ENCODE measurements at places on chromosomes 6 and 20.

DNA sequence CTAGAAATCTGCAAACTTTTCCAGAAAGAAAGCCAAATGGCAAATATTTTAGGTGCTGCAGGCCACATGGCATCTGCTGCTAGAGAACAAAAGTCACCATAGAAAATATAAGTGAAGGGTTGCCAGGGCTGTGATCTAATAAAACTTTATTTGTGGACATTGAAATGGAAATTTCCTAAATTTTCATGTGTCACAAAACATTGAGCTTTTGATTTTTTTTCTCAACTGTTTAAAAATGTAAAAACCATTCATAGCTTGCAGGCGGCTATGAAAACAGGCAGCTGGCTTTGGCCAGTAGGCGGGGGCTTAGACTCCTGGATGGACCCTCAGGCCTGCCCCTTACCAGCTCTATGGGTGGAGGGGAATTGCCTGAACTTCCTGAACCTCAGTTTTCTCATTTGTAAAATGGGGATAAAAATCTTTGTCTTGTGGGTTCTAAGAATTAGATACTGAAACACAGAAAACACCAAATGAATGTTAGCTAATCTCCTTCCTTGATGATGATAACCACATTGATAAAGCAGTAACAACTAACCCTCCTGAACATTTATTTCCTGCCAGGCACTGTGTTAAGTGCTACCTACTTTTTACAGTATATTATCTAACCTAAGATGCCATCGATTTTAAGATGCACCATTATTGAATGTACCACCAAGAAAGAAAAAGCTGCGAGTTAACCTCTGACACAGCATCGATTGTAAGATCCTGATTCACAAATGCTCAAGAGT, 85.5 kb downstream of the SLC22A23 start:
- no peak for DNase-seq

GRCh38 chr6:84017709-84018452, 15.7 kb upstream of the MRAP2 start:
- DNase-seq = no peak

GRCh38 chr6:138374230-138374629, 3.5 kb upstream of the SMIM28 start:
- DNase-seq = no peak

- DNase-seq = no peak
Observed at GRCh38 chr6:73263570-73263909, 544 bp upstream of the KHDC1 start.

DNA sequence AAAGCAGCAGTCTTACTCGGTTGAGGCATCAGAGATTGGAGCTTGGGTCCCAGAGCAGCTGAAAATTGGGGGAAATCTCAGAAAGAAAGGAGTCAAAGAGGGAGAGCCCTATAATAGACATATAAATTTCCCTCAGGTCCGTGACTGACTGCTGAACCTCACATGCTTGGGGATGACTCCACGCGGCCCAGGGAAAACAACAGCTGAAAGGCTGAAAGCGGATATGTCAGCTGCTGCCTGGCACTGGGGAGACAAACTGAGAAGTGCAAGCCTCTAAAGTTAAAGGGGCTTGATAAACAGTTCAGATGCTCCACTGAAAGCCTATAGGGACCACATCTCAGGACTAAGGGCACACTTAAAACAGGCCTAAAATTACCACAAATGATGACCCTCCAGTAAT, 255.9 kb upstream of the RIN2 start:
- DNase-seq = no peak

- DNase-seq = no peak
Observed at GRCh38 chr6:79134699-79135474, 56.8 kb upstream of the PHIP start.

DNA sequence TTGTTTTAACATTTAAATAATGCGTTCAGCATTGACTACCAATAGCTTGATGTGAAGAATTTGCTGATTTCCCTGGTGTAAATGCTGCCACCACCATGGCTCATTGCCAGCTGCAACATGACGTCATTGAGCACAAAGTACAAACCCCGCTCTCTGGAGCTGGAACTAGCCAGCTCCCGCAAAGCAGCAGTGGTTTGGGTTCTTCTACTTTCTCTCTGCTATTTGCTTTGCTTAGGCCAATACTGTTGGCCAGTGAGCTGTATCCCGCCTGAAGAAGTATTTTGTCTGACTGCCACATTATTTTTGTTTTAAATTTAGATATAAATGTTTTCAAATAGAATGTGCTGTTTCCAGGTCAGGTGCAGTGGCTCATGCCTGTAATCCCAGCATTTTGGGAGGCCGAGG, 47.4 kb upstream of the KIF13A start:
- no peak for DNase-seq

DNA sequence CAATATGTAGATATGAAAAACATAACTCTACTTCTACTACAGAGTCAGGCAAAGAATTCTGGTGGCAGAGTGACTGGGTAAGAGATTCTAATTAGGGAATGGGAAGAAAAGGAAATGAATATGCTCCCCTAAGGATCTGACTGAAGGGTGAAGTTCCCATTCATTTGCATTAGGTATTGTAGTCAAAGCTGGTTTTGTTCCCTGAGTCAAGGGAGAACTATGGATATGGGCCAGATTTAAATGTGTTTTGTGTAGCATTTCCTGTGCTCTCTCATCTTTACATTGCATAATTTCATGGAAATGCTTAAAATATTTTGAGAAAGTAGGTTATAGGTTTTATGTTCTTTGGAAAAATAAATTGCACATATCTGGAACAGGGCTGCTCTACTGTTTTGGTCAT, 299.7 kb downstream of the BTBD3 start:
- DNase-seq = no peak

GRCh38 chr6:168345266-168345665, 25.7 kb upstream of the DACT2 start:
- DNase-seq = no peak

- DNase-seq = no peak
Observed at GRCh38 chr20:49508435-49509199, 26.1 kb upstream of the KCNB1 start.

- no peak for DNase-seq
Observed at GRCh38 chr6:139349464-139350020, 24.9 kb downstream of the CITED2 start.

GRCh38 chr20:33125983-33126382, 42.0 kb upstream of the BPIFA2 start:
- DNase-seq = no peak

GRCh38 chr20:44959638-44960102, 527 bp downstream of the TOMM34 start:
- peak; percentile 33 for DNase-seq

DNA sequence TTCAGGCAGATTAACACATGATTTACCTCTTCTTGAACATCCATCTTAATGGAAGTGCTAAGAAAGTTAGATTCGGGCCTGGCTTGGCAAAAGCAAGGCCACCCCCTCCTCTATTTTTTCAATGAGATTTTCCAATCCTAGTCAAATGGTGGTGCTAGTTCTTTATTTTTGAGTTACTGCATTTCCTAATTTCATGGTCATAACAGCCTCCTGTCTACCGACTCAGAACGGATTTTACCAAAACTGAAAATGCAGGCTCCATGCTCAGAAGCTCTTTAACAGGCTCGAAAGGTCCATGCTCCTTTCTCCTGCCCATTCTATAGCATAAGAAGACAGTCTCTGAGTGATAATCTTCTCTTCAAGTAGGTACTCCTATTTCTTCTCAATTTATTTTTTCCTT, 117.2 kb upstream of the ESR1 start:
- DNase-seq = no peak

- DNase-seq = no peak
Observed at GRCh38 chr6:44381739-44382138, 5.8 kb upstream of the CDC5L start.

DNA sequence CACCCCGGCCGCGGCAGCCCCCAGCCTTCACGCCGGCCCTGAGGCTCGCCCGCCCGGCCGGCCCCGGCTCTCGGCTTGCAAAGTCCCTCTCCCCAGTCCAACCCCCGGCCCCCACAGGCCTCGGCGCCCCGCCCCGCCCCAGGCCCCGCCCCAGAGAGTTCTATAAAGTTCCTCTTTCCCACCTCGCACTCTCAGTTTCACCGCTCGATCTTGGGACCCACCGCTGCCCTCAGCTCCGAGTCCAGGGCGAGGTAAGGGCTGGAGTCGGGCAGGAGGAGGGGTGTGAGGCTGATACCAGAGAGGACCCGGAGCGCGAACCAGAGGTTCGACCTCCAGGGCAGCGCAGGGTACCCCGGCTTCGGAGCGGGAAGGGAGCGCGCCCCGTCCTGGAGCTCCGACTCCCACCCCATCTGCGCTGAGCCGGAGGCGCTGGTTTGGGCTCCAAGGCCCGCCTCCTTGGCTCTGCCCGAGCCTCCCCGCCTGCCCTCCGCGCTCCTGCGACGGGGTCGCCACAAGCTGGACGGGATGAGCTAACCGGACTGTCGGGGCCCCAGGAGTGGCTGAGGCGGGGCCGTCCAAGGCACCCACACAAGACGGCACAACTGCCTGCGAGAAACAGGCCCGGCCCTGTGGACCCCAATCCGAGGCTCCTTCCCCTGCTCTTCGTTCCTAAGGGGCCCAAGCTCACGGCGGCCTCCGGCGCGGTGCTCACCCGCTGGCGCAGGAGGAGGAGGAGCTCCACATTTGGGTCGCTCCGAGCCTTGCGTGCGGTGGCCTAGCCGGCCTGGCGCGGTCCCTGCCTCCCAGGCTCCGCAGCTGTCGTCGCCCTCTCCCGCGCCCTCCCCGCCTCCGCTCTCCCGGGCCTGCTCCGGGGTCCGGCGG, at the start of gene IRF4:
IRF4 (plus strand) TSS at position 194 of the 882 bp plus-strand sequence. CDS start 1,401 bp downstream, outside the sequence.
- DNase-seq = no peak

DNA sequence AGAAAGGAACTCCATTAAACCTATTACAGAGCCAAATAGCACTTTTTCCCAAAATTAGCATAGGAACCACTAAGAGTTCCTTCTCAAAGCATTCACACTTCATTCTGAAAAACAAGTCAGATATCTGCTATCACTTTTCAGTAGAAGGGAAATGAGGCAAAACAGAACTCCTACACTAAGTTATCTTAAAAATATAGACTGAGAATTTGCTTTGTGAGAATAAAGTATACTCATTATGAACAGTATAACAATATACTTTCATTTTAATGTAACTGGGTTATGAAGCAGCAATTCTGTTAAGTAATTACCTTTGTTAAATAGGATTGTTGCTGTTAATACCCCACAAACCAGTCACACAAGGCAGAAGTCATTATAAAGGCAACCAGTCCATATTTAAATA, 8.7 kb downstream of the MTRF1L start:
- DNase-seq = no peak

DNA sequence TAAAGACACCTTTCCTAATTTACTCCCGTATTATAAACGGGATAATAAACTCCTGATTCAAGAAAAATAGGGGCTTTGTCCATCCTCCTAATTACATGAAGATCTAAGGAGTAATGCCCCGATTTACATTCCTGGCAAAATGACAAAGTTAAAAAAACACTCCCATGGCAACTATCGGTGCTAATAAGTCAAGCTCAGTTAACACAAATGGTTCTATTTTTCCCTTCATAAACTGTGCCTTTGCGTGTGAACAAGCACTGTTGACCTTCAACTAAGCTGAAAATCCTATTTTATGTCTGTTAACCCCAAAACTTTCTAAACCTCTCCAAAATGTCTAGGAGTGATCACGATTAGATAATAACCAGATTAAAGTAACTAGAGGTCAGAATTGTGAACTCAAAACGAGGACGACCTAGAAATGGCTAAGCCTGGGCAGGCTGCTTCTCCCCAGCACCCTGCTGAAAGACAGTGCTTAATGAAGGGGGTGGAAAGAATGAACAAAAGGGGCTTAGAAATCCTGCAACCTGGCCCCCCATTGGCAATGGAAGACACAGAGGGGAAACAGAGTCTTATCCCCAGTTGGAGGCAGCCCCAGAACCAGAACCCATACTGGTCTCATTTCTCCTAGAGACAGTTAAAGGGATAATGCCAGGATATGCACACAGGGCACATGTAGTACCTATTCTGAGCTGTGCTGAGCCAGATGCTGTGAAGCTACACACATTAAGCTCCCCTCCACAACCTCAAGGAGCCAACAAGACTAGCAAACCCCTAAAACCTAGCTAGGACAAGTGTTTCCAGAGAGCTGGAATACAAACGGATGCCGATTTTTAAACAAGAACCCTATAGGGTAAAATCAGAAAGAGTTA, 23.0 kb downstream of the SLC23A2 start:
- no peak for DNase-seq

DNA sequence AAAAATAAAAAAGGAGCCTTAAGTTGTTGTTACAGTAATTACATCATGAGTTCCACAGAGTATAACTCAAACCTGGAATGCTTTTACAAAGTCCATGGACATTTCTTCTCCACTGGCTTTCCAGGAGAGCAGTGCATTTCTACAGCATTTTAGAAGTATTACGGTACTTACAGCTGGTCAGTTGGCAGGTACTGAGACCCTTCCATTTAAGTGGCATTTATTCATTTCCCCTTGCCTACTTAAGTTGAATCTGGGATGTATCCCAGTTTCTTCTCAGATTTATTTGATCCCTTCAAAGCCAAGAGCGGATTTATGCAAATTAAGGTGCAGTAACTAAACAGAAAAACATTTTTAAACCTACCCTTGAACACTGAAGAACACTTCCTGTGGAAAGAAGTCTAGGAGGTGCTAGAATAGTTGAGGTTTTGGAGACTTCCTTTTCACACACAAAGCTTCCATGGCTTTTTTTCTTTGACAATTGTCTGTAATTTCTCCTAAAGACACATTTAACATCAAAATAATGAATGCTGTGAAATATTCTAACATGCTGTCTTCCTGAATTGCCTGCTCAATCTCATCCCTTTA, 3.4 kb downstream of the PRDM13 start:
- no peak for DNase-seq

- no peak for DNase-seq
Observed at GRCh38 chr6:128666405-128666804, 146.0 kb upstream of the PTPRK start.

DNA sequence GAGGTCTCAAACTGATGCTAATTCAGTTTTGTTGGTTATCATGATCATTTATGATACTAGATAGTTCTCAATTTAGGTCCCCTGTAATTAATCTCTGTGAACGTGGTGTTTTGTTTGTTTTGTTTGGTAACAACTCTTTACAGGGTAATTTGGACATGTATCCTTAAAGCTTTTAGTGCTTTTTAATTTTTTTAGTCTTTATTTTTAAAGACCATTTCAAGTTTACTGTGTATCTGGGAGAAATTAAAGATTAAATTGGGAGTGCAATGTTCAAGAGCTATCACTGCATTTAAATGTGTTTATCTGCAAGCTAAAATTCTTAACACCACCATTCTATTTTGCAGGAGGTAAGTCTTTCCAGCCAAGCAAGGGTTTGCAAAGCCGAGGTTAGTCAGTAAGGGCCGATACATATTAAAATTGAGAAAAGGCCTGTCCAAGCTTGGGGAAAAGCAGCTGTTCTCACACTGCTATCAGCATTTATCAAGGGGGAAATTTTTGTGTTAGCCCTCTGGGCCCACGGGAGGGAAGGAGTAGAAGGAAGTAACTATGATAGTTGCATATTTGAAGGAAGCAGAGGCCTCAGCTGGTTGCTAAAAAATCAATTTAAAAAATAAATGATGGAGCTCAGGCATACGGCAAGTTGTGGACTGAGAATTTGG, 59.3 kb upstream of the ZNF217 start:
- no peak for DNase-seq

GRCh38 chr20:20594171-20594530, 118.3 kb downstream of the RALGAPA2 start:
- no peak for DNase-seq

GRCh38 chr20:41621421-41621820, 3.2 kb upstream of the CHD6 start:
- no peak for DNase-seq
